ENCODE measurements at places on chromosomes 16 and 17. TPM values are rescaled to one million over a fixed set of nuclear protein-coding genes. Genes with fewer than 3 reads are reported as not detected.
A peak's percentile ranks its signal among the peaks of the same experiment; 100 is the strongest.

DNA sequence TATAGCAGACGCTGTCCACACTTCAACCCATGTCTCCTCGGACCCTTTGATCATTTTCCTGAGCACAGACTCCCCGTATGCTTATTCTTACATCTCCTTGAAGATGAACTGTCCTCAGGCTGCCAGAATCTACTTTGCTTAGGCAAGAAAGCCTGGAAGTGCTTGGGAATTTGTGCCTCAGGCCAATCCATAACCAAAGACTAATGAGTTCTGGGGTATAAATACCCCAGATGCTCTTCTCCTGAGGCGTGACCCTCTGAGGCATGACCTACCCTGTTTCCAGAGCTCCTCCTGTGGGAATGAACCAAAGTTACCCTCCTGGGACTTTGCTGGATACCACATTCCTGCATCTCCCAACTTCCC, 10.1 kb upstream of the TEKT3 start:
- no peak for DNase-seq
- H3K27ac ChIP-seq: peak overlapping the region; percentile 86
- peaks cover 54% of the 10 kb centered on the region for H3K4me1 ChIP-seq

GRCh38 chr17:16915752-16916556, 56.0 kb downstream of the TNFRSF13B start:
- no peaks in the 10 kb centered on the region for H3K27me3 ChIP-seq
- no peaks in the 10 kb centered on the region for H3K36me3 ChIP-seq
- no peak overlapping the region for H3K27ac ChIP-seq
- no peak for DNase-seq

- no peak overlapping the region for H3K27ac ChIP-seq
- H3K36me3 ChIP-seq: no peaks in the 10 kb centered on the region
- no peaks in the 10 kb centered on the region for H3K4me1 ChIP-seq
Observed at GRCh38 chr17:69997332-69997731, 77.7 kb upstream of the KCNJ16 start.

DNA sequence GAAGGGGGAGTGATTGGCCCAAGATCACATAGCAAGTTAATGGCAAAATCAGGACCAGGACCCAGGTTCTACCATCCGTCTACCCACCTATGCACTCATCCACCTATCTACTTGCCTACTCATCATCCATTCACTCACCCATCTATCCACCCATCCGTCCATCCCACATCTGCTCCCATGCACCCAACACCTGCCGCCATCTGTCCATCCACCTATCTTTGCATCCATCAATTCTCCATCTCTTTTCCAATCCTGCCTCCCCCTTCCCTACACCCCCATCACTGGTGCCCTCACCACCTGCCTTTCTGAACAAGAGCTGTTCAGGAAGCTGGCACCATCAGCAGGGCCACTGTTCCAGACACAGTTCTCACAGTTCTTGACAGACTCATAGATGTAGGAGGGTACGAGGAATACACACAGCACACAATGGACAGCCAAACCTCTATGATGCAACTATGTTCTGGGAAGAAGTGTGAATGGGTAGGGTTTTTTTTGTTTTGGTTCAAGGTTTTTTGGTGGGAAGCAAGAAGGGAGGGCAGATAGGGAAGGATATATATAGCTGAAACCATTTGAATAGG, 4.5 kb downstream of the SAMD14 start:
- H3K36me3 ChIP-seq: no peaks in the 10 kb centered on the region
- H3K27ac ChIP-seq: no peak overlapping the region
- no peaks in the 10 kb centered on the region for H3K4me1 ChIP-seq
- H3K4me3 ChIP-seq: no peak overlapping the region
- peaks cover 10% of the 10 kb centered on the region for H3K27me3 ChIP-seq
- DNase-seq: no peak

DNA sequence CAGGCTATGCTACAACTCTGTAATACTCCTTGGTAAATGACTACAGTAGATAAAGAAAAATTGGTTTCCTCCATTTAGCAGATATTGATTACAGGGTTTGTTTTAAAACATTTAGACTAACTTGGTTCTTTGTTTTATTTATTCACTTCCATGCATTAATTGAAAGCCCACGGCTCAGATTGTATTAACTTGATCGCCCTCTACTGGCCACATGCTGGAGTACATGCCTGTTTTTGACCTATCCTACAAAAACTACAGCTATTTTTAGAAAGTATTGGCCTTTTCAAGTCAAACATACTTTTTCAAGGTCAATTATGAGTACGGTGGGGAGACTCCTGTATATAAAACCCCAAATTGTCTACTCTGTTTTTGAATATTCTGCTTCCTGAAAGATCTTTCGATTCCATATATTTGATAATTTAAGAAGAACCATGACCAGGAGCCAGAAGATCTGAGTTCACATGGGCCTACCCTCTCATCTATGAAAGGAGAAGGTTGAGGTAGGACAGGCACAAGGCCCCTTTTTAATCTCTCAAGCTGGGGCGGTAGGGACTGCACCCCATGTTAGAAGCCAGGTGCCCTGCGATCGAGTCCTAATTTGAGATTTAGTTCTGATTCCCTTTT, 51.8 kb downstream of the CA10 start:
- DNase-seq: no peak
- no peak overlapping the region for H3K27ac ChIP-seq
- H3K36me3 ChIP-seq: no peaks in the 10 kb centered on the region
- no peak overlapping the region for H3K4me3 ChIP-seq
- no peaks in the 10 kb centered on the region for H3K27me3 ChIP-seq

DNA sequence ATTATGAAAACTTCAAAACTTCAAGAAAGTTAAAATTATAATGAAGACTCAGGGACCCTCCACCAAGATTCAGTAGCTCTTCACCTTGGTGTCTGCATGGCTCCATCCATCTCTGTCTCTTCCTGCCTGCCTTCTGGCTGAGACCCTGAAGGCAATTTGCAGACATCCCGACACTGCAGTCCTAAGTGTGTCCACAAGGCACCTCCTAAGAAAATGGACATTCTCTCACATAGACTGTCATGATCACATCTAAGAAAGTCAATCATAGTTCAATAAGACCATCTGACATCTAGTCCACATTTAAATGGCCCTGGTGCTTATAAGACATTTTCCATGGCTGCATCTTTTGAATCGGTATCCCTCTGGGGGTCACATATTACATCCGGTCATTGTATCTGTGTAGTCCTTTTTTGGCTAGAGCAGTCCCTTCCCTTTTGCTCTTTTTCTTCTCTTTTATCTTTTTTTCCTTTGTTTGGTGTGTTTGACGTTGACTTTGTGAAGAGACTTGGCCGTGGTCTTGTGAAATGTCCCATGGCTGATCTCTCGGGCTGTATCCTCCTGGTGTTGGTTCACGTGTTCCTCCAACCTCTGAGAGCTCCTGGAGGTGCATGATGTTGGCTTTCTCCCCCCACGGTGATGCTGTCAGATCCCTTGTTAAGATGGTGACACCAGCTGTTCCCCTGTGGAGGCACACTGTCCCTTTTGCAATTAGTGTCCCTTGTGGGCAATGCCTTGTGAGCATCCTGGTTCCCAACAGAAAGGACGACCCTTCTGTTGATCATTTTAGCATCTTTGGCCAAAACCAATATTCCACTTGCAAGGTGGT, 5.0 kb upstream of the TNFRSF13B start:
- no peaks in the 10 kb centered on the region for H3K36me3 ChIP-seq
- H3K27me3 ChIP-seq: no peaks in the 10 kb centered on the region
- peak; percentile 45 for DNase-seq
- no peak overlapping the region for H3K27ac ChIP-seq

GRCh38 chr16:9763505-9763904, 418.7 kb downstream of the GRIN2A start:
- no peak overlapping the region for H3K27ac ChIP-seq
- no peaks in the 10 kb centered on the region for H3K36me3 ChIP-seq
- DNase-seq: no peak
- no peak overlapping the region for H3K4me3 ChIP-seq

GRCh38 chr17:72267601-72268000, 146.8 kb downstream of the SOX9 start:
- no peaks in the 10 kb centered on the region for H3K27me3 ChIP-seq
- no peaks in the 10 kb centered on the region for H3K36me3 ChIP-seq
- H3K4me3 ChIP-seq: no peak overlapping the region
- no peak for DNase-seq
- no peak overlapping the region for H3K27ac ChIP-seq

Gene CAVIN1
- 231 TPM for total RNA-seq

Gene VPS35
- total RNA-seq: 61.8 TPM

Gene NAGS
- total RNA-seq: 0.55 TPM
